ENCODE measurements at places on chromosomes 7 and 10.

- DNase-seq = no peak
Measured at GRCh38 chr10:124708922-124709520, 35.2 kb downstream of the FAM53B start.

DNA sequence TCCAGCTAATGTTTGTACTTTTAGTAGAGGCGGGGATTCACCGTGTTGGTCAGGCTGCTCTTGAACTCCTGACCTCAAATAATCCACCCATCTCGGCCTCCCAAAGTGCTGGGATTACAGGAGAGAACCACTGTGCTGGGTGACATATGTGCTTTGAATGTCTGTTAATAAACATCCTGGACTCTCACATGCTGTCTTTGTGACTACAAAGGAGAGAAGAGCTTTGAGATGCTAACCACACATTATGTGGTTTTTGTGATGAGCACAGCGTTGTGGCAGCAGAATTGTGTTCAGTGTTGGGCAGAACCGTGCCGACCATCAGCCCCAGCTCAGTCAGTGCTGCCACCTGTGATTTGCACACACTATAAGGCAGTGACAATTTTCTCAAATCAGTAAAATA, 500.1 kb upstream of the KLF6 start:
- DNase-seq = no peak

GRCh38 chr7:121006711-121007315, 18.3 kb downstream of the CPED1 start:
- DNase-seq = no peak

DNA sequence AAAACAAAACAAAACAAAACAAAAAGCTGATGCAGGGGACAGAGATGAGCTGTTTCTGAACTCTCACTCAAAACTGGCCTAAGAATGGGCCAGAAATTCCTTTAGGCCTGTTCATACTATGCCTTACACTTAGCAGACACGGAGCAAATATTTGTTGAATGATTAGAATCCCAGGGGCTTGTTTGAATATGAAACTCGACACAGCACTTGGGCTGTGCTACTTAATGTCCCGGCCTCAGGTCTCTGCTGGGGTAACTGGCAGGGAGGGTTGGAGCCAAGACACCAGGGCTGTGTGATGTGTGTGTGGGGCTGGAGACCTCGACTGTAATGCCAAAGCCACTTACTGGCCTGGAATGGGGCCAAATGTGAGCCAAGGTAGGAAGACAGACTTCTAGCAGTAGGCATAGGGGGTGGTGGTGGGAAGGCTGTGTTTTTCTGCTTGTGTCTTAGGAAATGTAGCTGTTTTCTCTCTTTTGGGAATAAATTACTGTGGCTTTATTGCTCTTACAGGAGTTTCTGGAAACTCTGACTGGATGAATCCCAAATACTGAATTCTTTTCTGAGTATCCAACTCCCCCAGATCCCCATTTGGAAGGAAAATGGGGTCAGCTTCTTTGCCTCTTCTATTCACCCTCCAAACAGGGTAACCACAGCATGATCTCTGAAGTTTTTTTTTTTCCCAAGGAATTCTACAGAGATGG, 66.7 kb downstream of the EMX2 start:
- no peak for DNase-seq

DNA sequence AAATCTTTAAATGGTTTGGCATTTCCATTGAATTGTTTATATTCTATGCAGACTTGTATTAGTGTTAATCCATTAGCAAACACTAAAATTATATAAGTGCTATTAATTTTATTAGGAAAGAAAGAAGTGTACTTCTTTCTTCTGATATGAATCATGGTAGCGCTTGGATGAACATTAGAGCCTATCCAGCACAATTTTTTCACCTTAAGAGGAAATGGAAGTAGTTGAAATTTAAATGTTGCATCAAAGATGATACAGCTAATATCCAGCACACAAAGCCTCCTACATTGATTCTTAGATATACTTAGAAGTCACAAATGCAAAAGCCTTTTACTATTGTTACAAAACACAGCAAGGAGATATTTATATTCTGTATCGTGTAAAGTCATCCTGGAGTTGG, 174.5 kb downstream of the AHR start:
- DNase-seq = no peak

DNA sequence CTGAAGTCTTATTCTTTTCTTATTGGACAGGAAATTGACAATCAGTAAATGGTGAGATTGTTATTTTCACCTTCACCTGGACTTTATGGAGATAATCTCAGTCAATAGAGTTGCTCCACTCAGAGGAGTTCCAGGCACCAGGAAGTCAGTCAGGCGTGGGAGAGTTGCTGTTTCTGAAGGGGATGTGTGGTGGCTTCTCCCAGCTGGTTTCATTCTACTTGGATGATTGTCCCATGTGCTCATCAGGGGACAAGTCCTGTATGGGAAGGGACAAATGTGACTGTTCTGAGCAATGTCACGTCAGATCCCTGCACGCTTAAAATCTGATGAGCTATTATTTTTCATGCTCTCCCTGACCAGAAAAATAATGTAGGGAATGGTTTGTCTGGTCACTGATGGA, 222.5 kb upstream of the PITRM1 start:
- no peak for DNase-seq

DNA sequence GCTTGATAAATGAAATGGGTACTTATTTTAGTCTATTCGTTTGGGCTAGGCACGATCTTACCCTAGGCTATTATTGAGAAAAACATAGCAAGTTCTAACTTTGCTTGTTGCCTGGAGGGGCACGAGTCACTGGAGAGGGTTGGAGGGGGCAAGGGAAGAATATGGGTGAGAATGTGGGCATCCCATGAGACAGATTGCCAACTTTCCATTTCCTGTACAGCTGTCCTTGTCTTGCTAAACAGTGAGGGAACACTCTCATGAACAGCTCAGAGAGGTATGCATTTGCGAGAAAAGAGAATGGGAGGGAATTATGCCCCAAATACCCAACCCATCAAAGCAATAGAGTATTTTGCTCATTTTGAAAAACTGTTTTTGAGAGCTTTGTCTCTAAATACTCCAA, 9.2 kb downstream of the CDHR3 start:
- DNase-seq = no peak

DNA sequence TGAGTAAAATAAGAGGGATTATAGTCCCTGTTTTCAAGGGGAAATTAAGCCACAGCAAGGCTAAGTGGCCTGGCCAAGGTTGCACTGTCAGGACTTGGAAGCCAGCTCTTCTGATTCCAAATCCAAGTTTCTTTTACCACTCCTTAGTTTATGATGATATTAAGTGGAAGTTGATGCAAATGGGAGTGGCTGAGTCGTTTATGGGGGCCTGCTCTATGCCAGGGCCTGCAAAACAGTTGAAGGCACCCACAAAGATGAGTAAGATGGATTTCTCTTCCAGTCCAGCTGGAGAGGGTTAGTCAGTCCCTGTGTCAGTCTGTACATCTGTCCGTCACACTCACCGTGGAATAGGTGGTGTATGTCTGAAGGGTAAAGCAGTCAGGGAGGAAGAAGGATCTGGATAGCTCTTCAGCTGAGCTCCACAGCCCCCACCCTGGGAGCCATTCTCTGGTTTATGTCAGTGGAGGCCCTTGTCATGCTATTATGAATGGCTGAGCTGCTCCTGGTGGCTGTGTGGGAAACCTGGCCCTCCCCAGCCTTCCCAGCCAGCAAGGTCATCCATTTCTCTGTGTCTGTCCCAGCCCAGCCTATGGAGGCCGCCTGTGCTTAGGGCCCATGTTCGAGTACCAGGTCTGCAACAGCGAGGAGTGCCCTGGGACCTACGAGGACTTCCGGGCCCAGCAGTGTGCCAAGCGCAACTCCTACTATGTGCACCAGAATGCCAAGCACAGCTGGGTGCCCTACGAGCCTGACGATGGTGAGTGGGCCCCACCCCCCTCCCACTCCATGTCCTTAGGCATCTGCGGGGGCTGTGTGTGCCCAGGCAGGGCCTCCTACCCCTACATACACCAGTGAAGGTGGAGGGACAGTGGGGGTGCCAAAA, 44.5 kb downstream of the TBATA start:
- no peak for DNase-seq

GRCh38 chr7:13792208-13792607, 197.3 kb downstream of the ETV1 start:
- no peak for DNase-seq

DNA sequence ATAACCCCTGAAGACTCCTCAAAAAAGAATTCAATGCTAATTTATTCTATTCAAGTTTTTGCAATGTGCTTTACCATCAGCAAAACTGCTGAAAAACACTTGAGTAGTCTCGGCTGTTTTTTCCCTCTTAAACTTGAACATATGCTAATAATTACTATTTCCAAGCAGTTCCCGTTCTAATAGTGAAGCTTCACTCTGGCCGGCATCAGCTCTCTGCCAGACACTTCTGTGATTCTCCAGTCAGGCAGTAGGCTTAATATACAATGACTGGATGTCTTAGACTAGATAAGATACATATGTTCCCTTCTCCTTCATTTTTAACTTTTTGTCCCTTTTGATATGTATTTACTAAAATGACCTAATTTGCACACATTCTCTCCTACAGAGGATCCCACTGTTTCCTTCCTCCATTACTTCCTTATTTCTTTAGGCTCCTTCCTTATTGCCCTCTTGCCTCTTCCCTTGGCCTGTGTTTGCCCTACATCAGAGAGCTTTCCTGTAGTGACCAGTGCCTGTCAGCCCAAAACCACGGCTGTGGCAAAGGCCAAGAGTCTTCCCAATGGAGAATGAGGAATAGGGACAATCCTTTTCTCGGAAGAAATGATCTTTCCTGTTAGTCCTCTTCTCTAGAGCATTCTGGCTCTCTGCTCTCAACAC, 23.5 kb downstream of the HEPACAM2 start:
- no peak for DNase-seq

DNA sequence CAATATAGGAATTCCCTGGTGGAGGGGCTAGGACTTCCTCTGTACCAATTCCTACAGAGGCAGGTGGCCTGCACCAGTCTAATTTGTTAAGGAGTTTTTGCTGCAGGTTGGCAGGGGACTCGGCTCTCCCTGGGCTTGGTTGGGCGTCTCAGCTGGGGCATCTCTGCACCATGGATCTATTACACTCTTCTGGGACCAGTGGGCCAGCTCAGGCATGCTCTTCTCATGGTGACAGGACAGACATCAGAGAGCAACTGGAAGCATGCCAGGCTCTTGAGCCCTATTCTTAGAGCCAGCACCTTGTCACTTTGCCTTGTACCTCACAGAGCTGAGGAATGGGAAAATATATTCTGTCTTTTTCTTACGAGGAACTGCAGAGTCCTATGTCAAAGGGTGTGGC, 74.6 kb downstream of the SH2D4B start:
- no peak for DNase-seq

DNA sequence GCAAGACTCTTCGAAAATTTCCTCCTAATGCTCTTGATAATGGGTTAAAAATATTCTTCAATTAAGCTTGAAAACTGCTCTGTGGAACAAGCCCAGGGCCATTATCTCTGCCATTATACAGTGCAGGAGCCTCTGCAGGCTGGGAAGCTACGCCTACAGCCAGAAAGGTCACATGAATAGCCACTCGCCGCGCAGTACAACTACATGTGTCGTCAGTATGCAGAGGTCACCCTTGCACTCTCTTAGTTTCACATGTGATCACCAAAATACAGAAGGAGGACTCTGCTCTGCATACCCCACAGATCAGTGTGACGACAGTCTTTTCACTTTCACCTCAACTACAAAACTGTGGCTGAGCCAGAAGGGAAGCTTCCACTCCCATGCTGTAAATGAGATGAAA, 141.8 kb upstream of the C1QL3 start:
- DNase-seq = no peak

Data from activated naive CD4-positive, alpha-beta T cell (primary cell).